ENCODE measurements at places on chromosomes 16 and 17.

- DNase-seq: no peak
These were observed 44.0 kb downstream of the PLCG2 start for GRCh38 chr16:81823111-81823510.

DNA sequence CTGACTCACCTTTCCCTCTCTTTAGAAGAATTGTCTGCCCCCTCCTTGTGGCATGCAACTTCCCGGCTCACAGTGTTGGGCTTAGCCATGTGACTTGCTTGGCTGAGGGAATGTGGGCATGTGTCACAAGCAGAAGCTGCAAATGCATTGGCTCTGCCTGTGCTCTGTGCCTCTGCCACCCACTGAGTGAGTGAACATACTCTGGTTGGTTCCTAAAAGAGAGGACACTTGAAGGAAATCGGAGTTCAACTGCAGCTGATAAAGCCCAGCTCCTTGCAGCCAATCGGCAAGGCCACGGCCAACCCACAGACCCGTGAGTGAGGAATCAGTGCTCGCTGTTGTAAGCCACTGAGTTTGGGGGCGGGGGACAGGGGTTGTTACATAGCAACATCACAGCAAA lies 10.9 kb upstream of the GINS2 start:
- DNase-seq: no peak

GRCh38 chr16:69190598-69190997 lies 3.6 kb downstream of the SNTB2 start:
- no peak for DNase-seq

- DNase-seq: no peak
These were observed 73.7 kb downstream of the AKAP1 start for GRCh38 chr17:57158795-57159194.

GRCh38 chr16:14366974-14367707 lies 262.9 kb downstream of the PARN start:
- DNase-seq: no peak

DNA sequence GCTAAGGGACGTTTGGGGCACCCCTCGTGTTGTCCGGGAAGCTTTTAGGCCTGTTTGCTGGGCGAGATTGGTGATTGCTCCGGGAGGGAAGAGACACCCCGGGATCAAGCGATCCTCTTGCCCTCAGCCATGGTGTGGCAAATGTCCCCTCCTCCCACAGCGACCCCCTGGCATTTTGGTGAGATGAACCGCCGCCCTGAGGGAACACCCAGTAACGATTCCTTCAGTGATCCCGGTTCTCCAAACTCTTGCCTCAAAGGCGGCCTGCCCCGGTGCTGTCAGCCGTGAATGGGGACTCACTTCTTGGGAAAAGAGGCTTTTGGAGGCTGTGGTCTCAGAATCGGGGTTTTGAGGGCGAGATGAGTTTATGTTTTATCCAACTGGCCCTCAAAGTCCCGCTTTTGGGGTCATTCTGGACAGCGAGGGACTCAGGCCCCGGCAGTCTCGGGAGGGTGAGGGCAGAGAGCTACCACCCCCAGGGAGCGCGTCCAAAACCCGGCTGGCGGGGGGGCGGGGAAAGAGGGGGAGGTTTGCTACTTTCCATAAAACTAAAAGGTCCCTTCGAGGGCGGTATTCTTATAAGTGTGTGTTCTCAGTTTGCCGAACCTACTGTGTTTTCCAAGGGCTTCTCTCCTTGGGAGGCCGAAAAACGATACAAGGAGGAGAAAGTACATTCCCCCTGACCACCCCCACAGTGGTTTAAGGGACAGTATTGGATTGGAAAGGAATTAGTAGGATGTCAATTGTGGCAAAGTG lies 232.7 kb downstream of the MRTFB start:
- no peak for DNase-seq

GRCh38 chr17:15931394-15931793 lies 13.5 kb upstream of the ADORA2B start:
- no peak for DNase-seq

- DNase-seq: no peak
These were observed 110.8 kb downstream of the C16orf78 start for GRCh38 chr16:49484451-49484849.

- no peak for DNase-seq
These were observed 7.8 kb downstream of the CDRT15 start for GRCh38 chr17:14228903-14229302.

DNA sequence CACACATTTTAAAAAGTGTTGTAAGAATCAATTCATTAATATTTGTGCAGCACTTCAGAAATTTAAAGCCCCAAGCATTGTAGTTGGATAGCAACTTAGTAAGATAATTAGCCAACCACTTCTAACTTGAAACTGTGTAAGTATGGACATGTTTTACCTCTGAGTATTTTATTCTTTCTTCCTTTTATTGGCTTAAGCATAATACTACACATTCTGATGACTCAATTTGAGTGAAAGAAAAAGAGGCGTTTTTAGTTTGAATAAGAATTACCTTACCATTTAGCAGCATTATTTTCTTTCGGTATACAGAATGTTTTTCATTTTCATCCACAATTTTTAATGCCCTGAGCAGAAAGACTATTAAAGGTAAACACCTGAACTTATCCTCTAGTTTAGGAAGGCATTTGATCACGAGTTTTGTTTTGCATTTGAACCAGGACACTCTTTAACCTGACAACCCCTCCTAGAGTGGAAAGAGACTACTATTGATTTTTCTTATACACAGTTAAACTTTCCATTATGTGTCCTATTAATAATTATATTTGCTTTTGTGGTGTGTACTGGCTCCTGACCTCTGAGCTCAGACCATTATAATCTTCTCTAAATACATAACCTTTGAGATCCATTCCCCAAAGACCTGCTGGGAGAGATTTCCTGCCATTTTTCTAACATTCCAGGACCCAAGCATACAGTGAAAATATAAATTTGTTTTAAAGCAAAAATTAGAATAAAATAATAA lies 9.2 kb downstream of the NACA2 start:
- DNase-seq: no peak

DNA sequence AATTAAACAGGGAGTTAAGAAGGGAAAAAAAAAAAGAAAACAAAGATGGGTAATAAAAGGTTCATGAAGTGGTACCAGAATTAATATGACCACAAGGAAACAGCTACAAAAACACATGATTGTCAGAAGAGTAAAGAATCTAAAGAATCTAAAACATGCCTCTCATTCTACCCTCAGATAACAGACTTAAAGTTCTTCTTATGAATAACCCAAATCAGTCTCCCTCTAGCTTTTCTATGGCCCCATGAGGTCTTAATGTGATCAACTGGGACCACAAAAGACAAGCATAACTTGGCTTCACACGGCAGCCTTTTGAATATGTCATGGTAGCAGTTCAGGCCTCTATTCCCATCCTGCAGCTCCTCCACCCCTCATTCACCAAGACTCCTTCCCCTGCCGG lies 6.9 kb downstream of the MYH10 start:
- no peak for DNase-seq
